ENCODE measurements at places on chromosomes 11 and 22.

GRCh38 chr11:62071408-62071807 lies 52.4 kb upstream of the INCENP start:
- DNase-seq: no peak

- no peak for DNase-seq
Observed at GRCh38 chr22:19723983-19724827, 866 bp downstream of the GP1BB start.

DNA sequence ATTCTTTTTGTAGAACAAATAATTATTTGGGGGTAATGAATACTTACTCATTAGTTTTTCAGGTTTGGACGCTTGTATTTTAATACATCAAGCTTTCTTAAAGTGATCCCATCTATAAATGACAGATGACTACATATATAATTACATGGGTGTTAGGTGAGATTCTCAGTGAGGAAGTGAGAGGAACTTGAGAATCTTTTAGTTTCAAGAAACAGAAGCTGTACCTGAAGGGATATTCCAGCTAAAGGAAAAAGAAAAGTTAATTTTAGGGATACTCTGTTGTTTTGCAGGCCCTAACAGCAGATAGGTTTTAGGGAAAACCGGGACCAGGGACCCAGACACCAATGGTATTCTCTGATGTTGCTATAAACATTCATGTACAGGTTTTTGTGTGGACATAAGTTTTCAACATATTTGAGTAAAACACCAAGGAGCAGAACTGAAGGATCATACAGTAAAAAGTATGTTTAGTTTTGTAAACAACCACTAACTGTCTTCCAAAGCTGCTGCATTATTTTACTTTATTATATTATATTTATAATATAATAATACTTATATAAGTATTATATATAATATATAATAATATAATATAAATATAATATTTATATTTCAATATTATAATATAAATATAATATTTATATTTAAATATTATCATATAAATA lies 24.1 kb upstream of the PHOX2A start:
- DNase-seq: no peak

DNA sequence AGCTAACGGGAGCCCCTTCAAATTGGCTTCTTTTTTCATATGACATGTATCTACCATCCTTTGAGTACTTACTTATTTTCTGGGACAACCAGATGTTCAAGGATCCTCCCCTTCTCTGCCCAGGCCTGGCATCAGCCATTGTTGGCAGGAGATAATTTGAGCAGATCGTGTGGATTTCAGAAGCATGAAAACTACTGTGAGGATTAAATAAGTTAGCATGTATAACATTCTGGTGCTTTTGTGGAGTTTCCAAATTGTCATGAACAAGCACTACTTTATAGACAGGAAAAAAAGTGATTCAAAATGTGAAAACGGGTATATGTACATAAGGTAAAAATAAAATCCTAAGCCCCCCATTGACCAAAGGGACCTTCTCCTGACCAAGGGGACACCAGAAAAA lies 2.1 kb upstream of the NADSYN1 start:
- no peak for DNase-seq

GRCh38 chr11:3037040-3037944 lies 19.9 kb downstream of the CARS1 start:
- peak; percentile 89 for DNase-seq

DNA sequence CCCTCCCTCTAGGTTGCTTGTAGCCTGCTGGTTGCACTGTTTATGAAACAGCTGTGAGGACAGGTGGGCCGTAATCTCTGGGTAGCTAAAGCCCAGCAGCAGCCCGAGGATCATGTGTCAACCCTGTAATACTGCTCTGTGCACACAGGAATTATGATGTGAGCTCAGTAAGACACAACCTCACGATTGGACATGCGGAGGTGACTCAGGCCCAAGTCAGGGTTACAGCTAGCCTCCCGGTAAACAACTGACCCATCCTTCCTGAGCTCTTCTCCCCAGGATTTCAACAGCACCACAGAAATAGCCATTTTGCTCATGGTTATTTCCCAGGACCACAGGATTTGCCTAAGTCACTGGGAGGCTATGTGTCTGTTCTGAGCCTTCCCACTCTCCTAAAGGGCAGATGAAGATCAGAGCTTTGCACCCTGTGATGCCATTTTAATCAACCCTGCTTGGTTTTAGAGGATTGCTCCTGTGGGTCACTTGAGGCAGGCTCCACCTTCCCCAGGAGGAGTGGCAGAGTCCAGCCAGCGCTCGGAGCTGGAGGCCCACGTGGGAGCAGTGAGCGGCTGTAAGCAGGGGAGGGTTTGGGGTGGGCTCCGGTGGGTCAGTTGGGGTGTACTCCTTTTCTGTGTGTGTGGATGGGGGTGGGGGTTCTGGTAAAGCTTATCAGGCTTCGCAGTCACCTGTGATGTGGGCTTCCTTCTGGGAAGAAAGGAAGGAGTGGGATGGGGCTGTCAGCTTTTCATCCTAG lies at the start of gene AMPD3:
AMPD3 (plus strand) TSS at position 387 of the 754 bp plus-strand sequence. CDS start 6,256 bp downstream, outside the sequence.
- no peak for DNase-seq

- no peak for DNase-seq
Observed at GRCh38 chr11:13140873-13141655, 131.9 kb downstream of the RASSF10 start.

GRCh38 chr11:128521682-128522054 lies 65.7 kb downstream of the ETS1 start:
- DNase-seq: no peak

DNA sequence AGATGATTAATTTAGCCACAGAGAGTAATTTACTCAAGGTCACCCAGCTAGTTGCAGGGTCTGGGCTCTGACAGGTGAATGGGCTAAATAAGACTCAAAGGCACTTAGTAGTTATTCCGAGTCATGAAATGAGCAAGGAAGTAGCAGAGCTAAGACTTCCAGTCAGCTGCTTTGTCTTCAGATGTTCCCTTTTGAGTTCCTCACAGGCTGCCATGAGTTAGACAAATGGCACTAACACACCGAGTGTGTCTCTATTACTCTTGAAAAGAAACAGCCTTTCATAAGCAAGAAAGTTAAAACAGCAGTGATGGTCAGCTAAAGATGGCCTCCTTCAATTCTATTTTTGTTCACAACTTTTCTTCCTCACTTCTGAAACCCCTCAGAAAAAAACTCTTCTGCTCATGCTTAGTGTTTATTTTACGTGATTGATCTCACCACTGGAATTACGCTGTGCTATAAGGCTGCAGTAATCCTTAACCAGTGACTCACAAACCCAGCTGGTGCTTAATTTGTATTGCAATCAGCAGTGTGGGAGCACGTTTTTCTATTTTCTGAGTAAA lies 389.1 kb downstream of the AASDHPPT start:
- no peak for DNase-seq

- DNase-seq: no peak
Observed at GRCh38 chr11:32751381-32751780, 43.1 kb downstream of the CCDC73 start.

GRCh38 chr11:14607713-14608112 lies 35.9 kb upstream of the PDE3B start:
- no peak for DNase-seq

- no peak for DNase-seq
Observed at GRCh38 chr22:49357661-49358440, 469.8 kb downstream of the BRD1 start.

Measured in Peyer's patch (tissue), 4 donors.